ENCODE measurements at places on chromosomes 1 and 21. TPM values are rescaled to one million over a fixed set of nuclear protein-coding genes. Genes with fewer than 3 reads are reported as not detected.

- DNase-seq = no peak
Measured at GRCh38 chr1:175179837-175180590, 12.6 kb downstream of the KIAA0040 start.

DNA sequence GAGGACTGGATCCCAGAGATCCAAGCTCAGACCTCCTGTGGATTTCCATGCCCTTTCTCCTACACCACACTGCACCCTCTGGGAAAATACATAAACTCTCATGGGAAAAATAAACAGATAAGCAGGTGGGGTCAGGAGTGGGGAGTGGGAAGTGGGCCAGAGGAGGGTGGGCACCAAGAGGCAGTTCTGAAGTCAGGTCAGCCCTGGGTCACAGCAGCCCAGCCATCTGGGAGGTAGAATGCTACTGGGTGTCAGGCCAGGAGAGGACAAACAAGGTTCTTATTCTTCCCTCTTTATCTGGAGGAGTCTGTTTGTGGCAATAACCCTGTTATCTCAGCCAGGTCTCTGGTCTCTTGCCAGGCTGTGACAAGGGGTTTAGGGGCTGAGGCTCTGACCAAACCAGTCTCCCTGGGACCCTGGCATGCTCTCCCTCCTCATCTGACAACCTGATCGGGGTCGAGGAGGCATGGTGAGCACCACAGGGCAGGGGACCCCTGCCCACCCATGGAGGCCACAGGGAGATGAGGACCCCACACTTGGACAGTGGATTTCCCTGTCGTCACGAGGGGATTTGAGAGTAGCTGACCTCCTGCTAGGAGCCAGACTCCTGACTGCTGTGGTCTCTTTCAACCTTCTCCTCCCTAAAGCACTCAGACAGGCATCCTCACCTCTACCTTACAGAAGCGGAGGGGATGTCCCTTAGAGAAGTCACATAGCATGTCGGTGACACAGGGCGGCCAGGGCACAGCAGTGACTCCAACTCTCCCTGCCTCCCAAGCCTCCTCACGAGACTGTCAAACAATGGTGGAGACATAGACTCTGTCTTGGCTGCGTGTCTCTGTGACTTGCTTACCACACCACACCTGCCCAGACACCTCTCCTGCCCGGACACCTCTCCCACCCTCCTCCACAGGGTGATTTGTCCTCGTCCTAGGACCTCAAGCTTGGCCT lies 51.3 kb upstream of the IFFO2 start:
- no peak for DNase-seq

DNA sequence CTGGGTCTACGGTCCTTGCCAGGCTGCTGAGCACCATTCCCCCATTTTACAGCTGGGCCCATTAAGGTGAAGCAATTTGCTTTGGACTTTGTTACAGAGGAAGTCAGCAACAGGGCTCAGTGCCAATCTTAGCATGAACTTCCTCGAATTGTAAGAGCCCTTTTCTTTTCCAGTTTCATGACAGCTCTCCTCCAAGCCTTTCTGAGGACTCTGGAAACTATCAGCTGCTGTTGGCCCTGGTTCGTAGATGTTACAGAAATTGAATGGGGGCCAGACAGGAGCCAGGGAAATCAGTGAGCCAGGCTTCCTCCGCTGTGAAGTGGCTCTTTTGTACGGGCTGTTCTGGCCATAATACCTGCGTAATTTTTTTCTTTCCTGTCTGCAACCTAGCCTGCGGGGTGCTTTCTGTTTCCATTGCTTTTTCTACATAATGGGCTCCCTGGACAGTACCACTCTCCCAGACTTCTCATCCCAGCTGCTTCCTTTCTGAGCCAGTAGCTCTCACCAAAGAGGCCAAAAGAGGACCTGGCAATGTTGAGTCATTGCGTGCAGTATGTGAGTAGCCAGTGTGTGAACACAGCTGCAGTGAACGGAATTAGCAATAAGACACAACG lies 386.3 kb downstream of the DISC1 start:
- peak; percentile 63 for DNase-seq

DNA sequence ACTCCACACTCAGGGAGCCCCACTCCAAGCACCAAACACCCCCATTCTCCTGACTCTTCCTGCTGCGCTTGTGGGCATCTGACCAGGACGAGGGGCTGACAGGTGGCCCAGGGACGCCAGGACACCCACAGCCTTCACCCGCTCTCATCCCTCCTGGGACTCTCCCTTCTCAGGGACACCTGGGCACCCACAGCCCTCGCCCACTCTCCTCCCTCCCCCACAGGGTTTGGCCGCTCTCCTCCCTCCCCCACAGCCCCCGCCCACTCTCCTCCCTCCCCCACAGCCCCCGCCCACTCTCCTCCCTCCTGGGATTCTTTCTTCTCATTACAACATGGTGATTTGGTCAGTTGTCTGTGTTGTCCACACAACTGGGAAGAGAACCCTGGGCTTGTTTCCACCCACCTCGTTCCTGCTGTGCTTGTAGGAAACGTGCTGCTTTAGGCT lies 43.4 kb downstream of the PRDM15 start:
- DNase-seq = no peak

- no peak for DNase-seq
Measured at GRCh38 chr1:39826583-39826982, 37.9 kb upstream of the BMP8B start.

- DNase-seq = no peak
Measured at GRCh38 chr1:173206816-173207568, at the start of gene TNFSF4. Gene TNFSF4, minus strand, starts transcription at chr1:173207331. Its CDS starts 155 bp downstream, at chr1:173207176.

- DNase-seq = peak; percentile 83
Measured at GRCh38 chr1:77759071-77760028, at the start of gene USP33. Gene USP33, minus strand, starts transcription at chr1:77759852. Its CDS starts 18,155 bp downstream, at chr1:77741697.

Gene HSD3B2
- not detected for polyA plus RNA-seq

DNA sequence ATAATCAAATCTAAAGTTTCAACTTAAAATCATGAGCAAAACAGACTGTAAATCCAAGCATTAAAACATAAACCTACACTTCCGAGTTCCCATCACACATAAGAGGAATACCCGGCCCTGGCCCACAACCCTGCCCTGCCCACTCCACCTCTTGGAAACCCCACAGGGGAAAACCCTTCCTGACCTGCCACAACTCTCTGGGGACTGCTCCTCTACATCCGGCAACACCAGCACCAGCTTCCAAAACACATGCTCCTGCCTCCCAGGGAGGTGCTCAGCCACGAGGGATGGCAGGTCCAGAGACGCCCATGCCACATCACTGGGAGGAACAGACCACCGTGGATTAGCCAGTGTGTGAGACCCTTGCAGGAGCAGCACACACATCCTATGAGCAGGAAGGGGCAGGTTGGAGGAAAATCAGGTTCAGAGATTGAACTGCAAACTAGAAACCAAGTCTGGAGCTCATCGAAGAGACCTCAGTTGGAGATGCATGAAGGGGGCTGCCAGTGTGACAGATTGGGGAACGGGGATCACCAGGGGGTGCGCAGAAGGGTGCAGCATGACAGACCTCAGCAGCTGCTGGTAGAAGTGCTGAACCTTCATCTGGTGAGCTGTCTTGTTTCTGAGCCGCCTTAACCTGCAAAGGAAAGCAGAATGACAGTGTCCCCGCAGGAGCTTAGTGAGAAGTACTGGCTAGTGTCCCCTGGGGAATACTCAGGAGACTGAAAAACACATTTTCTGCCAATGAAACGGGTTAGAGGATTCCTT lies 25.8 kb upstream of the LSS start:
- DNase-seq = no peak

DNA sequence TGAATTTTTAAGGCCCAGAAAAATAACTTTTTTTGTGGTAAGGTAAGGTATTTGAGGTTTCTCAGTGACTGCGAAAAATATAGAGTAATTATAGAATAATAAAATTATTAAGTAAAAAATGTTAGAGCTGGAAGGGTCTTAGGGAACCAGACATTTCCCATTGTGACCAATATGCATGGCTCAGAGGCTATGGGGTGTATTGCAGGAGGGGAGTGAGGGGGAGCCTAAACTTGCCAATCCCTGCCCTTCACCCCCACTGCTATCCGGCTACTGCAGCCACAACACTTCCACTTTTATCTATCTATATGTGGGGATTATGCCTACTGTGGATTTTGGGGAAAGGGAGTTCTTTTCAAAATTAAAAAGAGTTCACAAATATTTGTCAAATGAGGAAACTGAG lies 7.6 kb upstream of the GADD45A start:
- no peak for DNase-seq

Gene DMBX1
- polyA plus RNA-seq = 0.23 TPM

Gene TNNI3K
- 4.4 TPM for polyA plus RNA-seq

DNA sequence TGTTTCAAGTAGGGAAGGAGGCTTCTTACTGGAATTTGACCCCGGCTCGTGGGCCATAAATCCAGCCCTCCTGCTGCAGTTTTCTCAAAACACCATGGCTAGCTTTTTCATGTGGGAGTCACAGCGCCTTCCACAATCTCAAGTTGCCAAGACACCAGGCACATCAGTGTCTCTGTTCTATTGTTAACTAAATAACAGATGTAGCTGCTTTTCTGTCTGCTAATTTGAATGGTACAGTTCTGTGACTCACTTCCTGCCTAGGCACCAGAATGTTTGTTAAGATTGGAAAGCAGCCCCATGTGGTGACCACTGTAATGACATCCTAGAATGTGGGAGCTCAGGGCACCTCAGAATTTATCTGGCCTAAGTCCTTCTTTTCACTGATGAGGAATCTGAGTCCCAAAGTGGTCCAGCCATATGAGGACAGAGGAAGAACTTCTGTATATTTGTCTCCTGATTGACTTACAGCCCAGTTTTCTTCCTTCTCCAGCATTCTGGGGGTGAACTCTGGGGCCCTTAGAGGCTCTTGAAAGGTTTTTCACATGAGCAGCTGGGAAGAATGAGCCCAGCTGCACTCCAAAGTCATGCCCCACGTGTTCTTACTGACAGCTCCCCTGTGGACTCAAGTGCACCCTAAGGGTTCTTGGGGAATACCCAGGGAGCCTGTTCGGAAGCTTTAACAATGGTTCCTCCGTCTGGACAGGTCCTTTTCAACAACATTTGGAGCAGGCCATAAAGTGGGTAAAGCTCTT lies 27.5 kb downstream of the TRIM45 start:
- peak; percentile 46 for DNase-seq

Gene LRRC38
- 3.8 TPM for polyA plus RNA-seq

Gene CAPN8
- polyA plus RNA-seq = 0.90 TPM

DNA sequence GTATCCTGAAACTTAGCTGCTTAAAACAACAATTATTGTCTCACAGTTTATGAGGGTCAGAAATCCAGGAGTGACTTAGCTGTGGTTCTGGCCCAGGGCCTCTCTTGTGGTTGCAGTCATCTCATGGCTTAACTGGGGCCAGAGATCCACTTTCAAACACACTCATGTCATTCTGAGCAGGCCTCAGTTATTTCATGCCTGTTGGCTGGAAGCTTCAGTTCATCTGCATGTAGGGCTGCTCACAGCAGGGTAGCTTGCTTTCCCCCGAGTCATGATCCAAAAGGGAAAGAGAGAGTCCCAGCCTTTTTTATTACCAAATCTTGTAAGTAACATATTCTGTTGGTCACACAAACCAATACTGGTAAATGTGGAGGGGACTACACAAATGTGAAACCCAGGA lies 96.6 kb upstream of the B3GALT2 start:
- no peak for DNase-seq

Gene FCRLB
- polyA plus RNA-seq = 2.5 TPM

Gene TTC22
- polyA plus RNA-seq = 2.0 TPM

DNA sequence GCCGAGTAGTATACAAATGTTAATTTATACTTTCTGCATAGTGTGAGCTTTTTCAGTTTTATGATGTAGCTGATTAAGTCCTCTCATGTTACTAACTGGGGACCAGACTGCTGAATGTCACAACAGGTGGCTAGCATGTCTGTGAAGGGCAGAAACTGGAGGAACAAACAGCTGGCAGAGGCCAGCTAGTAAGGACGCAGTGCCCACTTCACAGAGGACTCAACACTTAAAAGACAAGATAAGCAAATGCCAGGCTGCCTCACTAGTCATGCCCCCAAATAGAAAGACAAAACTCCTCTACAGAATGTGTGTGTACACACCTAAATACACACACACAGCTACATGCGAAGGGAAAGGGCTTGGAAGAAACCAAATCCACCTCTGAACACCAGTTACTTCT lies 73.8 kb upstream of the ZNF678 start:
- DNase-seq = no peak

DNA sequence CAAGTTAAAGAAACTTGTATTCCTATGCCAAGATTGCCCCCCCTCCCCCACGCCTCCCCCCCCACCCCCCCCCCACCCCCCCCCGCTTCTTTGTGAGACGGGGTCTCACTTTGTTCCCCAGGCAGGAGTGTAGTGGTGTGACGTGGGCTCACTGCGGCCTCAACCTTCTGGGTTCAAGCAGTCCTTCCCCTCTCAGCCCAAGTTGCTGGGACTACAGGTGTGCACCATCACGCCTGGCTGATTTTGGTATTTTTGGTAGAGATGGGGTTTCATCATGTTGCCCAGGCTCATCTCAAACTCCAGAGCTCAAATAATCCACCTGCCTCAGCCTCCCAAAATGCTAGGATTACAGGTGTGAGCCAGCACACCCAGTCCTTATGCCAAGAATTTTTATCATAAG lies 136.6 kb downstream of the POU2F1 start:
- no peak for DNase-seq

GRCh38 chr1:51859333-51859732 lies 19.2 kb downstream of the NRDC start:
- DNase-seq = no peak

DNA sequence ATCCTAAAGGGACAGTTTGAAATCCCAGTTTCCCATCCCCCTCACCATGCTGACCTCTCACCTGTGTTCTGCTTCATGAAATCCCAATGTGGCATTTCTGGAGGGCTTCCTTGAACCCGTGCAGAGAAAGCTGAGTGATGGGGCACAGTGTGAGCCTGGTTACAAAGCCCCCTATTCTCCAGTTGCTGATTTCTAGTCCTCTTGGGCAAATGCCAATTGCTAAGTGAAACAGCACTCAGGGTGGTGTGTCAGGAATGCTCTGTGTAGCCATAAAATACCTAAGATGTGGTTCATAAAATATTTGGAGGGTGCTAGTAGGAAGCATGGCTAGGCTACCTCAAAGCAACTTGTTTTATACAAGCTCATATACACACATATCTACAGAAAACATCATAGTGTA lies 32.0 kb downstream of the SUSD4 start:
- no peak for DNase-seq

GRCh38 chr1:55490547-55490946 lies 275.4 kb upstream of the USP24 start:
- DNase-seq = no peak

DNA sequence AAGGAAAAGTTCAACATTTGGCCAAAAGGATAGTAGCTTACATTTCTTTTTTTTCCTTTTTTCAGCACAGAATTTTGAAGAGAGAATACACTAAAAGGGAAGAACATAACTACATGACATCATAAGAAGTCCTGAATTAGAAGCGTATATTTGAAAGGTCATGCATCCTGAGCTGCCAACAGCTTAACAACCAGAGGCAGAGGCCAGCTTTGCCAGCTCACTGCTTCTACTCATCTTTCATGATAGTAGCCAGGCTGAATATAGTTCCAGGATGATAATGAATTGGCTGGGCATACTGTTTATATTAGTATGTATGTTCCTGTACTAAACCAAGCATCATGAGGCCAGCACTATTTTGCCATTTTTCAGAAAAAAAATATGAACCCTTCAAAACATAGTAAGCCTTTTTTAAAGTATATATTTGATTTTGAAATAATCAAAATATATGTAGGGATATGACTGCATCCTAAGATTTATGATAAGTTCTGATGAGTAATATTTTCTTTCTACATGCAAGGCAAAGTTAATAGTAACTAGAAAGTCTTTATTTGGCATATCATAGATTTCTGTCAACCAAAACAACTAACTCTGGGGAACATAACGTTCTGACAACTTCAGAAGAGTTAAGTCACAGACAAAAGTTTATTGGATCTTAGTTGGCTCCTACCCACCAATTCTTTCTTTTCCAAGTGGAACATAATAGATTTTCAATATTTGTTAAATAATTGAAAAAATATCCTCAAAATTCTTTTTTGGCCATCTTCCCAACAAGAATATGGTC lies 123.2 kb downstream of the DPYD start:
- no peak for DNase-seq

GRCh38 chr1:20589331-20590278 lies 708 bp downstream of the CDA start:
- DNase-seq = no peak

Data from spinal cord (tissue), 10 donors.